ENCODE measurements at places on chromosomes 16 and 17.
A peak's percentile ranks its signal among the peaks of the same experiment; 100 is the strongest.

GRCh38 chr17:72935984-72936383, 156.5 kb downstream of the SLC39A11 start:
- DNase-seq = no peak

DNA sequence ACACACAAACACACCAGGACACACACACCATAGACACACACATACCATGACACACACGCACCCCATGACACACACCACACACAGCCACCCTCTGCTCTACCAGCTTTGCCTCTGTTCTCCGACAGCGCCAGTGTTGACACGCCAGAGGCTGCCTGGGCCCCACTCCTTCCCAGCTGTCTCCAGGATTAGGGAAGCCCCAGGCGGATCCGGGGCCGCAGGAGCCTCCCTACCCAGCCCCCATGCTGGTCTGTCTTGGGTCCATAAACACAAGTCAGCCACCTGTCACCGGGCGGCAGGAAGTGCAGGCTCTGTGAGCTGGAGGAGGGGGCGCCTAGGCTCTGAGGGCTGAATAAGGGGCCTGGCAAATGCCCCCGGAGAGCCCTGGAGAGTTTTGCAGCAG, 10.5 kb downstream of the TBC1D16 start:
- DNase-seq = no peak

DNA sequence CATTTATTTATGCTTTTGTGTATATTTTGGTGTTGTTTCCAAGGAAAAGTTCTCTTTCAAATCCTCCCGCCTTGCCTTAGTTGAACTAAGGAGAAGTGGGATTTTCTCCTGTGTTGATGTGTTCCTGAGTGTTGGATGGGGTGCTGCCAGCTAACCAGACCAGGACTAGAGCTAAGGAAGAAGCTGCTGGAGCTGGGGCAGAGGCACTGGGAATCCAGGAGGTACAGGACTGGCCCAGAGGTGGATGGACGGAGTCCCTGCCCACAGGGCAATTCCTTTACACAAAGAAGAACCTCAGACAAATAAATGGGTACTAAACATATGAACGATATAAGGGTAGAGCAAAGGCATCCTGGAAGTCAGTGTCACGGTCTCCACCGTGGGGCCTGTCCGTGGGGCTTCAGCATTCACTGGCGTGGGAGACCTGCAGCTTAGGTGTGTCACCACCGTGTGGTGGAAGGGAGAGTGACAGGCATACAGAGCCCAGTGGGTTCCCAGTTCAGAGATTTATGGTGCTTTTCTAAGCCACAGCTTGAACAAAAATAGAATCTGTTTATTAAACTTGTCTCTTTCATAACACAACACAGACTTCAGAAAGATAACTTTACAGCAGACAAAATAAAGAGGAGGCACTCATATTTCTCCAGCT, 270.7 kb downstream of the NTN1 start:
- DNase-seq = peak; percentile 33

DNA sequence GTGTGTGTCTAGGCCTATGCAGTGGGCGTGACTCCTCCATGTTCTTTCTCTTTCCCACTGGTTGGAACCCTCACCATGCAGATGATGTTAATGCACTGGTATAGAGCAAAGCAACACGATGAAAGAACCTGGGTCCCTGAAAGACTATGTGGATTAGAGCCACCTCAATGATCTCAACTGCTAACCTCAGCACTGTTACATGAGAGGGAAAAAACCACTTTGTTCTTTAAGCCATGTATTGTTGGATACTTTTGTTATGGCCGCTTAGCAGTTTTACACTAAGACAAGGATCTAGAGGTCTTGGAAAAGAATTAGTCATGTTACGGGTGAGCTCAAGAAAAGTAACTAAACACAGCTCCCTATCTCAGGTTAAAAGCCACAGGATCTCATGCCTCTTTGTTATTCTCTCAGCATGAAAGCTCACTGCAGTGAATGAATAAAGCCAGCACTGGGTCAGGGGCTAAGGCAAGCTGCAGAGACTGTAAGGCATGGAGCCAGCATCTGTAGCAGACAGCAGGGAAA, 56.6 kb upstream of the RBBP6 start:
- DNase-seq = no peak

DNA sequence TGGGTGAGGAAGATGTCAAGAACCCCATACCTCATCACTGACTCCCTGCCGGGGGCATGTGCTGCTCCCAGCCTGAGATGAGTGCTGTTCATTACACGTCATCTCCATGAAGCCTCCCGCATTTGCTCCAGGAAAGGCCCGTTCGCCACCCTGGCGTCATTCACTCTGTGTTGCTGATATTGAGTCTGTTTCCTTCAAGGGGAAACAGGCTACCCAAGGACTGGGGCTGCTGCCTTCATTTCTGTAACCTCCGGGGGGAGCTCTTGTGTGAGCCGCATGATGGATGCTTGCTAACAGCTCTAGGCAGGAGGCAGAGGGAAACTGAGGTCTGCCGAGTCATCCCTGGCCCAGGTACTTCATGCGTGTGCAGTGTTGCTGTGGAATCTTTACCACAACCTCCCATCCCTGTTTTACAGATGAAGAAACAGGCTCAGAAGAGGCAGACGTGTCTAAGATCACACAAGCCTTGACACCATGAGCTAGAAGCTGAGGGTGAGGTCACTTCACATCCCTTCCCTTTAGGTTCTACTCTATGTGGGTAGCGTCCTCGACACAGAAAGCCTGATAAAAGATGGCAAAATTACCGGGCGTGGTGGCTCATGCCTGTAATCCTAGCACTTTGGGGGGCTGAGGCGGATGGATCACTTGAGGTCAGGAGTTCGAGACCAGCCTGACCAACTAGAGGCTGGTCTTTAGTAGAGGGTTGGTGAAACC, 3.5 kb upstream of the ARMC5 start:
- DNase-seq = no peak

- no peak for DNase-seq
Measured at GRCh38 chr17:11628374-11628773, 30.1 kb downstream of the DNAH9 start.

DNA sequence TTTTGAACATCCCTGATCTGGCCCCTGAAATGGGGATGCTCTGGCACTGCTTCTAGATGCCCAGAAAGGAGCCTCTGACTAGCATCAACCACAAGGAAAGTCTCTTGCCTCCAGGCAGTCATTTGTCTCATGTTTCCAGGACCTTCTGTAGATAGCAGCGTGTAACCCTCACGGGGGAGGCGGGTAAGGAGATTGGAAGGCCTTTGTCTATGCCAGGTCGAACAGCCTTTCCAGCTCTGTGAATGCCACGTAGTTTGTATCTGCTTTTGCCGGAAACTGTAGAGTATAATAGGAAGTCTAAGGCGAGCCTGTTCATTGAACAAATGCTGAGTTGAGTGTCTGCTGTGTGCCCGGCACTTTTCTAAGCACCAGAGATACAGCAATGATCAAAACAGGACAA, 43.9 kb upstream of the AQP8 start:
- no peak for DNase-seq

- no peak for DNase-seq
Measured at GRCh38 chr16:56916571-56917403, 15.2 kb upstream of the HERPUD1 start.

DNA sequence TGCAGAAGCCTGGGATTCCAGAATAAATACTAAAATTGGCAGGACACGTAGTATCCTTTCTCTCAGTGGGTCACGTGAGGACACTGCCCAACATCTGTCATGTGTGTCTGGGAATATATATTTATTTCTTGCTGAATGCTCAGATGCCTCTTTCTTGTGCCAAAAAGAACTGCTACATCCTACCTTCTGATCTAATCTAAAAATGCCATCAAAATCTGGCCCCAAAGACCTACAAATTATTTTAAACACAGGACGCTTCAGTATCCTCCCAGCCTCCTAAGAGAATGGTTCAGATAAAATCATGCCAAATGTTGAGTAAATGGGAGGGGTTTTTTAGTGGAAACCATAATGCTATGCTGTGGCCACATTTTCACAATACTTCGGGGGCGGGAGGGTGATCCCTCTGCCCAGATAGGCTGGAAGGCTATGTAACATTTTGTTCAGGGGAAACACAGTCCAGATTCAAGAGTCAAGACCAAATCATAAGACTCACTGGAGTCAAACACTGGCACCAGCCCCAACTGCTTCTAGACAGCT, 22.9 kb upstream of the CORO6 start:
- no peak for DNase-seq
